Cerebellum (tissue), 4 donors: ENCODE measurements at places on chromosomes 16 and 17.
A peak's percentile ranks its signal among the peaks of the same experiment; 100 is the strongest.

- no peak for DNase-seq
Measured at GRCh38 chr17:9350080-9350479, 225.5 kb downstream of the STX8 start.

DNA sequence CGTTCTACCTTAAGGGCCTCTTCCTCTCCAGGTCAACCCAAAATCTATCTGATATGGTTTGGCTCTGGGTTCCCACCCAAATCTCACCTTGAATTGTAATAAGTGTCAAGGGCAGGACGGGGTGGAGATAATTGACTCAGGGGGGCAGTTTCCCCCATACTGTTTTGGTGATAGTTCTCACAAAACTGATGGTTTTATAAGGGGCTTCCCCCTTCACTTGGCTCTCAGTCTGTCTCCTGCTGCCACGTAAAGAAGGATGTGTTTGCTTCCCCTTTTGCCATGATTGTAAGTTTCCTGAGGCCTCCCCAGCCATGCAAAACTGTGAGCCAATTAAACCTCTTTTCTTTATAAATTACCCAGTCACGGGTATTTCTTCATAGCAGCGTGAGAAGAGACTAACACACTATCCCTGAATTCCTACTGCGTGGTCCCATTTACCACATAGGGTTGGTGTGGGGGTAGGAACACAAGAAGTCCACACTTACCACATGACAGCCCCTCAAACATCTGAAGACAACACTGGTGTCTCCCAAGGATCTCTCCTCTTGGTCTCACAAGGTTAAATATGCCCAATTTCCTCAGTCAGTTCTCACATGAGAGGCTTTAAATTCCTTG is 8.2 kb downstream of the COTL1 start:
- no peak for DNase-seq

DNA sequence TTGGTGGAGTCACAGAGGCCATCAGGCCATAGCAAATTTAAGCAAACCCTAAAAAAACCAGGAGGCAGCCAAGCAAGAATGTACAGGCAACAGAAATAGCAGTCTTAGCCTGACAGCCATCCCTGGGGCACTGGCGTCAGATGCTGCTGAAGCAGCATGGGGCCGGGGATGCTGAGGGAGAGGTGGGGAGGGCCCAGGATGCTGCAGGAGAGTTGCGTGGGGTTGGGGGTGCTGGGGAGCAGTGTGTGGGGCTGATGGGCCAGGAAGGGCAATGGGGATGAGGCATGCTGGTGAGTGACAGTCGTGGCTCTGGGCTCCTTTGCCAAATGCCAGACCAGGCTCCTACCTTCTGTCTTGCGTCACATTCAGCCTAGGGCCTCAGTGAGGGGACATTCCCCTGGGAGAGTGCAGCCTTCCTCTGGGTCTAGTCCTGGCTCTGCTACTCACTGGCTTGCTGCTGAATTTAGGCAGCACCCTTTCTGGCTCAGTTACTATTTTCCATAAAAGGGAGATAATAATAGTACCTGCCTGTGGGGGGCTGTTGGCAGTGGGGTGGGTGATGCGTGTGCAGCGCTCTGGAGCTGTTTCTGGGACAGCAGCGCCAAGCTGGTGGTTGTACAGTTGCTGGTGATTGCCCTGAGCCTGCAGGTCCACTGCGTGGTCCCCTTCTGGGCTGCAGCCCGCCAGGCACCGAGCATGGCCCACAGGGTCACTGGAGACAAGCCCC is 88.1 kb downstream of the AMFR start:
- DNase-seq, result peak; percentile 41

GRCh38 chr16:72911971-72912370 is 136.0 kb downstream of the ZFHX3 start:
- DNase-seq, result no peak

DNA sequence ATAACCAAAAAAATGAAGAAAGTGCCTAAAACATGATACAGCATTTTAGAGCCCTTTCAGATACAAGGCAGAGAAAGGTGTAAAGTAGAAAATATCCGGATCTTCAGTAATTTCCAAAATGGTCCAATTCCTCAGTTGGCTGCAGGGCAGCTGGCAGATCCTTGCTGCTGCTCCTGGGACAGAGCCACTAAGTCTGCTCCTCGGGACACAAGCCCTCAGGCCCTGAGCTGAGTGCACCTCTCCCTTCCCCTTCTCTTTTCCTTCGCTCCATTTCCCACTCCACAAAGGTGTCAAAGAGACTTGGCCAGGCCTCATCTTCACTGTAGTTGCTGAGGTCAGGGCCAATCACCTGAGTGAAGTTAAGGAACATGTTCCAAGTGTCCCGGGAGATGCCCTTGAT is 40.5 kb downstream of the DCUN1D3 start:
- DNase-seq, result peak; percentile 19

DNA sequence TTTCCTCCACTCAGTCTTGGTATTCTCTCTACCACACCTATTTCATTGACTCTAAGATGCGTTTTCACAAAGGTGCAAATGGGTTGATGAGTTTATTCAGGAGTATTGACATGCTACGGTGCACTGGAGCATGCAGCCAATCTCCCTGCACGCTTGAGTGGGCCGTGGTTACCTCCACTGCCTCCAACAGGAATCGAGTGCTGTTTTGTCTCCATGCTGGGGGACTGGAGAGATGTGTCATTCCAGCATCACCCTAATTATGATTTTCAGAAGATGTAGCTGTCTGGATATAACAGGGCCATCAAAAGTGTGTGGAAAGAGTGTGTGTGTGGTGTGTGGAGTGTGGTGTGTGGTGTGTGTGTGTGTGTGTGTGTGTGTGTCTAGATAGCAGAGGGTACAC is 351.6 kb upstream of the ZFHX3 start:
- no peak for DNase-seq

DNA sequence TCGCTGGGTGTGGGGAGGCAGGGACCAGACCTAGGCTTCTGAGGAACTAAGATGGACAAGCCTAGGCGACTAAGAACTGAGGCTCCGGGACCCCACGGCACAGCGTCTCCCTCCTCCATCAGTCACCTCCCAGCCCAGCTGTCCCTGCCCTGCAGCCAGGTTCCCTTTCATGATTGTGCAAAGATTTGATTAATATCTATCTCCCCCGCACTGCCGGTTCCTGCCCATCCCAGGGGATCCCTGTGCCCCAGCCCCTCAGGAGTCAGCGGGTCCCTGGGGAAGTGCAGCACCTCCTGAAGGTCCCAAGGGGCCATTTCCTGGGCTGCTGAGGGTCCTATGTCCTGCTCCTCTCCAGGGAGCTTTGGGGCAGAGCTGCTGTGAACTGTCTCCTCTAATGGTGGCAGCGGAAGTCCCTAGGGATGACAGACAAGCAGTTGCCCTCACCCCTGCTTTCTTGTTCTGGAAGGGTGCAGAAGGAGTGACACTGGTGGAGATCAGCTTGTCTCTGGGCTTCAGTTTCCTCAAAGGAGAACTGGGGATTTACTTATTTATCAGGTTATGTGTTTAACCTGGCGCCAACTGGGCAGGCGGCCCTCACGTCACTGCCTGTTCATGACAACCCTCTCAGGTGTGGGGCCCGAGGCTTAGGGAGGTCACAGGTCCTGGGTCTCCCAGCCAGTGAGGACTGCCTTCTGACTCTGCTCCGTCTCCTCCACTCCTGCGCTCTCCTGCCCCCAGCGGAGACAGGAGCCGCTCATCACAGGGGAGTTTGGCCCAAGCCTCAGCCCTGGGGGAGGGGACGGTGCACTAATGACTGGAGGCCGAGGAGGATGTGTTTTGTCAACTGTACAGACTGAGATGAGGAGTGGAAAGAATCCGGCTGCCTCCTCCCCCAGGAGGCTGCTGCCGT is 1.9 kb upstream of the C16orf74 start:
- no peak for DNase-seq

DNA sequence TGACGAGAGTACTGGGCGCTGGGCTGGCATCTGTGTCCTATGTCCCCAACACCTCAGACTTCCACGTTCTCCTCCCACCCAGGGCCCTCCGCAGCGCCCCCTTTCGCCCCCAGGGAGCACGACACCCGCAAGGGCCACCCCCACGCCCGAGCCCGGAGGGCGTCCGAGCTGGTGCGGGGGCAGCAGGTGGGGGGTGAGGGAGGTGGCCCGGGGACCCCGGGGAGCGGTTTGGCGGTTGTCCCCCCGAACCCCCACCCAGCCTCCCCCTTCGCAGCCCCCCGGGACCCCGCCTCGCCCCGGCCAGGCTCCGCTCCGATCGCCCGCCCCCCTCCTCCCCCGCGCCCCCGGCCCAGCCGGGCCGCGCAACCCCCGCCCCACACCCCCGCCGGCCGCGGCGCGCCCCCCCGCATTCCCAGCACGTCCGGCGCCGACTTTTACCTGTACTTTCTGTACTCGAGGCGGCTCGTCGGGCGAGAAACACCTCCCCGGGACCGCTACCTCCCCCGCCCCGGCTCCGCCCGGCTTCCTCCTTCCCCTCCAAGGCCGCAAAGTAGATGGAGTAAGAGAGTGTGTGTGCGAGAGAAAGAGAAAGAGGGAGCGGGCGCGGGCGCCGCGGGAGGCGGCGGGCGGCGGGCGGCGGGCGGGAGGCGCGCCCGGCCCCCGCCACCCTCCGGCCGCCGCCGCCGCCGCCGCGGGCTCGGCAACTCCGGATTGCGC is 901 bp downstream of the CDYL2 start:
- DNase-seq, result peak; percentile 40

DNA sequence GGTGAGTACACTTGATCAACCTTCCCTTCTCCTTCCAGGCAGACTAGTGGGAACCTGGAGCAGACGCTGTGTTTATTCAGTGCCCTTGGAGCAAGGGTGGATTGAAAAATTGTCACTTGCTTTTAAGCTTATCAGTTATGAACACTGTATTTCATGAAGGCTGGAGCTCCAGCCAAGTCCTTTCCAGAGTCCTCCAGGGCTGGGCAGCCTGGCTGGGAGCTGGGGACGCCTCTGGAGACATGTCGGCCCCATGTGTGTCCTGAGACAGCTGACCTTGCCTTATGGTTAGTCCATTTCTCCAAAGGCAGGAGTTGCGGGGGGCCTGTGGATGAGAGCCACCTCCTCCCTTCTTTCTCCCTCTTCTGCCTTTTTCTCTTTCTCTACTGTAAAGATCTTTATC is 67.0 kb downstream of the RAP1GAP2 start:
- no peak for DNase-seq

DNA sequence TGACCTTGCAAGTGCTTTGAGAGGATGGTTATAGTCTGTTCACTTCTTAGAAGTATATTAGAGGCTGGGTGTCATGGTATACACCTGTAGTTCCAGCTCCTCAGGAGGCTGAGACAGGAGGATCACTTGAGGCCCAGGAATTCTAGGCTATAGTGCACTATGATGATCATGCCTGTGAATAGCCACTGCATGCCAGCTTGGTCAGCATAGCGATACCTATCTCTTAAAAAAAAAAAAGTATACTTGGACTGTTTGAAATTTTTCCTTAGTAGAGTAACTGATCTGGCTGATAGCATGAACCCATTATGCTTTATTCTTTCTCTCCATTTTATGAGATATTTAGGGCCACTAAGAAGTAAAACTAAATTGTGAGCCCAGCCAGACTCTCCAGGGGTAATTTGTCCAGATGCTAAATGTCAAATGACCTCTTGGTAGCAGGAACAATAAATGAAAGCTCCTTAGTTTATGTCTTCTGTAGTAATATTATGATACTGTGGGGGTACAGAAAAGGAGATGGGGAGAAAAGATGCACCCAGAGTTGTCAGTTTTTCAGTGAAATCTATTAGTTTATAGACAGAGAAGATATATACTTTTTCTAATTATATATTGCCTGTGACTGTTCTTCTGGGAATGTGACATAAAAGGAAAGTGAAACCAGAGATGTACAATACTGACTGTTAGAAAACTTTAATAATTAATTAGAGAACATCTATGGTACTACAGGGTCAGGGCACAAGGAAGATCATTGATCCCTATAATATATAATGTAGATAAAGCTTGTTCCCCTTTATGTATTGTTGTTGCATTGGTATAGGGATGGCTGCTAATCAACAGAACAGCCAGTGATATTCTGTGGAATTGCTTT is 335.3 kb upstream of the TBX2 start:
- DNase-seq, result no peak

GRCh38 chr17:73633736-73634135 is 10.5 kb downstream of the SDK2 start:
- no peak for DNase-seq

DNA sequence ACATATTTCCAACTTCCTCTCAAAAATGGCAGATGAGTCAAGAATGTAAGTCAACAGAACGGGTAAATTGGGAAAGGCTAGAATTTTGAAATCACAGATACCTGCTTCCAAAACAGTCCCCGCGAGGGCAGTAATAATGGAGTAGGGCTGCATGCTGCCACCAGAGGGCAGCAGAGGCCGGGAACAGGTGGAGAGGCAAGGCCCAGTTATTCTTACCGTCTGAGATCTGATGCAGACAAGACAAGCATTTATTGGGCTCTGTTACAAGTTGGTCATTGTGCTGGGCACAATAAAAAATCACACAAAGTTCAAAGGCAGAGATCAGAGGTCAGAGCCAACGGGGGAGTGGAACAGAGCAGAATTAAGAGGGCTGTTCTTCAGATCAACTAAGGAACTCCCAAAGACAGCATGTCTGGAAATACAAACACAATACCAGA is 8.8 kb upstream of the MLKL start:
- peak; percentile 84 for DNase-seq

- no peak for DNase-seq
Measured at GRCh38 chr17:47316311-47316710, 7.4 kb upstream of the EFCAB13 start.

- DNase-seq, result no peak
Measured at GRCh38 chr16:3513892-3514583, 13.2 kb downstream of the CLUAP1 start.

DNA sequence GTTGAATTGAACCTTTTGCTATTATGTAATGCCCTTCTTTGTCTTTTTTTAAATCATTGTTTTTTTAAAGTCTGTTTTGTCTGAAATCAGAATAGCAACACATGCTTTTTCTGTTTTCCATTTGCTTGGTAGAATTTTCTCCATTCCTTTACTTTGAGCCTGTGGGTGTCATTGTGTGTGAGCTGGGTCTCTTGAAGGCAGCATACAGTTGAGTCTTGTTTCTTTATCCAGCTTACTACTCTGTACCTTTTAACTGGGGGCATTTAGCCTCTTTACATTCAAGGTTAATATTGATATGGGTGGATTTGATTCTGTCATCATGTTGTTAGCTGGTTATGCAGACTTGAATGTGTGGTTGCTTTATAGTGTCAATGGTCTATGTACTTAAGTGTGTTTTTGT is 292.0 kb downstream of the MAP2K4 start:
- no peak for DNase-seq

GRCh38 chr16:82881516-82881915 is 254.7 kb downstream of the CDH13 start:
- DNase-seq, result no peak

DNA sequence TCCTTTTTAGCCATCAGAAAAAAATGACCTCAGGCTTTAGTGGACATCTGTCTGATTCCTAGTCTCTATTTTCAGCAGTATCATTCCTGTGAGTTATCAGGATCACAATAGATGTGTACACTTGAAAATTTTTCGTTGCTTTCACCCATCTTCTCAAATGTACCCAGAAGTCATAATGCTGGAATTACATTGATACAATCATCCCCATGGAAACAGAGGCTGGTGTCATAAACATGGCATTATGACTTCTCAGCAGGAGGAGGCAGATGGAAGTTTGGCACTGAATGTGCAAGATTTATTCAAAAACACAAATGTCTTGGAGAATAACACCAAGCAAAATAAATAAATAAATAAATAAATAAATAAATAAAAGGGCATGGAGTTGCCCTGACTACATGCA is 292.5 kb downstream of the PHKB start:
- DNase-seq, result no peak
